ENCODE measurements at places on chromosomes 12 and 14.

- no peak overlapping the region for H3K27ac ChIP-seq
- no peak overlapping the region for H3K4me3 ChIP-seq
- H3K27me3 ChIP-seq: no peaks in the 10 kb centered on the region
- no peaks in the 10 kb centered on the region for H3K36me3 ChIP-seq
- H3K4me1 ChIP-seq: peaks cover 3% of the 10 kb centered on the region
- DNase-seq: peak; percentile 85
Measured at GRCh38 chr14:65299826-65300225, 112.7 kb upstream of the FUT8 start.

GRCh38 chr12:130752692-130753230 lies 36.7 kb upstream of the RIMBP2 start:
- H3K36me3 ChIP-seq: no peaks in the 10 kb centered on the region
- peaks cover 2% of the 10 kb centered on the region for H3K4me1 ChIP-seq
- DNase-seq: peak; percentile 83
- H3K27me3 ChIP-seq: no peaks in the 10 kb centered on the region

GRCh38 chr14:97878206-97878605 lies 1081.0 kb downstream of the VRK1 start:
- H3K36me3 ChIP-seq: no peaks in the 10 kb centered on the region
- H3K27me3 ChIP-seq: no peaks in the 10 kb centered on the region
- no peaks in the 10 kb centered on the region for H3K4me1 ChIP-seq
- H3K4me3 ChIP-seq: no peak overlapping the region
- no peak overlapping the region for H3K27ac ChIP-seq
- no peak for DNase-seq

GRCh38 chr14:30204431-30204980 lies 276.9 kb upstream of the PRKD1 start:
- no peak for DNase-seq
- no peak overlapping the region for H3K27ac ChIP-seq
- peaks cover 2% of the 10 kb centered on the region for H3K27me3 ChIP-seq

DNA sequence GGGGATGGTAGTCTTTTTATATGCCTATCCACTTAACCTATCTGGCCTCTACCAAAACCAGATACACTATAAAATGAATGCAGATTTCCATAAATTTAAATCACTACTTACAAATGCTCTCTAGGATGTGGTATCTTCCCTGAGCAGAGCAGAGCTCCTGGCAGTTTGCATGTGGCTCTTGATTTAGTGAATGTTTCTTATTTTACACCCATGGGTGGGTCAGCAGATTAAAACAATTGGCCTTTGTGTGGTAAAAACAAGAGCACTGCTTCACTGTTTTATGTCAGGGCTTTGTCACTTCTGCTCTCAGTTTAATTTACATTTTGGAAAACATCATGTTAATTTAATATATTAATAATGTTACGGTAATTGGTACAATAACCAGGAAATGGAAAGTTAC lies 5.5 kb downstream of the TAS2R19 start:
- DNase-seq: no peak
- H3K4me1 ChIP-seq: no peaks in the 10 kb centered on the region
- H3K27ac ChIP-seq: no peak overlapping the region
- peaks cover 1% of the 10 kb centered on the region for H3K36me3 ChIP-seq
- peaks cover 1% of the 10 kb centered on the region for H3K27me3 ChIP-seq

DNA sequence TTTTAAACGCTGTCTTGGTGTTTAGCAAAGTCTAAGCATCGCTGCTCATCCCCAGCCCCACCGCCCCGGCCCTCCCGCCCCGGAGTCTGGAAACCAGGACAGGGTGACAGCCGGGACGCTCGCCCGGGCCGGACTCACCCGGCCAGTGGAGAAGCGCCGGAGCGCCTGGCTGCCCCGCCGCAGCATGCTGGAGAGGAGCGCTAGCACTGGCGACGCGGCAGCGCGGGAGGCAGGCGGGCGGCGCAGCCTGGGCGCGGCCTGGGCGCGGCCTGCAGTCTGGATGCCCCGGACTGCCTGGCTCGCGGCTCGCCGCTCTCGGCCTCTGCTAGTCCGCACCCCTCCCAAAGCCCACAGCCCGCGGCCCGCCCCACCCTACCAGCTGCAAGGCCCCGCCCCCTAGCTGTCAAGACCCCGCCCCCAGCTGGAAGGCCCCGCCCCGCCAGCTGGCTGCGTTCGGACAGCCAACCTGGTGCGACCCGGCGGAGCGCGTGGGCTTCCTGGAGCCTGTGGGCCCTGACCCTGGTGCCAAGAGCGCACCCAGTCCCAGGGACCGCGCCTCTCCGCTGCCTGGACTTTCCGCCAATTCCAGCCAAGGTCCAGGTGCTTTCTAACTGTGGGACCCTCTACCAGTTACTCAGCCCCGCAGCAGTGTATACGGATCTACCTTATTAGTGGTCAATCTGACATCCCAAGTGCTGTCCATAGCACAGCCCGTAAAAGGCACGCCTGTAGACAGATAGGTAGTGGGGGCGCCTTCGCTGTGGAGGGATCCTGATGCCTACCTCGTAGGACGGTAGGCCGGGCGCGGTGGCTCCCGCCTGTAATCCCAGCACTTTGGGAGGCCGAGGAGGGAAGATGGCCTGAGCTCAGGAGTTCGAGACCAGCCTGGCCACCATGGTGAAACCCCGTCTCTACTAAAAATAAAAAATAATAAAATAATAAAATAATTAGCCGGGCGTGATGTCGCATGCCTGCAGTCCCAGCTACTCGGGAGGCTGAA lies at the start of gene ALDH1L2:
Gene ALDH1L2 (minus strand): TSS at position 208 of the 1,000 bp plus-strand sequence. CDS start 22 bp downstream, at position 186.
- peak; percentile 94 for DNase-seq
- no peak within 1 kb of the TSS for H3K27ac ChIP-seq
- no peaks in the 10 kb centered on the region for H3K36me3 ChIP-seq
- H3K4me3 ChIP-seq: peak within 1 kb of the TSS; percentile 4

DNA sequence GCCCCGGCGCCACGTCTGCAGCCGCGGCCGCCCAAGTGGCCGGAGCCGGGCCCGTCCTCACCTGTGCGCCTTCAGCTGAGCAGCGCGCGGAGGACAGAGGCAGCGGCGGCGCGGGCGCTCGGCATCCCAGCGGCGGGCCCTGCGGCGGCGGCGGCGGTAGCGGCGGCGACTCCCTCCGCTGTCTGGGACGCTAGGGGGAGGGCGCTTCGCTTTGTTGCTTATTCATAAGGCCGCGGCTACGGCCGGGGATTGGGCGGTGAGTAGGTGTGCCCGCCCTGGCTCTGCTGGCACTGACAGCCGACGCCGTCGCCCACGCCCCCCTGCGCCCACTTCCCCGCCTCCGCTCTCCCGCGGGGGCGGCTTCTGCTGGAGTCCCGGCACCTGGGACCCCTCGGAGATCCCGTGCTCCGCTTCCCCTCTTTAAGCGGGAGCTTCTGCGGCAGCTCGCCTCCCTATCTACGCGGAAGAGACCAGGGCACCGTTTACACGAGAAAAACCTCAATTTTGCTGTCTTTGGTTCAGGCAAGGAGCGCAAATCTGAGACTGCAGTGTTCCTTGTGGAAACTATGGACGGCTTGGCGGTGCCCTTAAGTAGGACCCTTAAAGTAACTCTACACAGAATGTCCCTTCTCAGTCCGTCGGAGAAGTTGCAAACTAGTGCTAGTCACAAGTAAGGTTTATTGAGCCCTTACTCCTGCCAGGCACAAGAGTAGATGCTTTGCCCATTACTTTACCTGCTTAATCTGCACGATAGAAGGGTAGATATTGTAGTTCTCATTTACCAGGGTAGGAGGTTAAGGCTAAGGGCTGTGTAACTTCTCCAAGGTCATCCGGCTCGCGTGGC lies at the start of gene ARMH4:
Gene ARMH4 (minus strand): TSS at position 200 of the 844 bp plus-strand sequence. CDS start 12,855 bp downstream, outside the sequence.
- DNase-seq: peak; percentile 93
- peaks cover 4% of the 10 kb centered on the region for H3K27me3 ChIP-seq
- no peaks in the 10 kb centered on the region for H3K36me3 ChIP-seq
- H3K27ac ChIP-seq: peak within 1 kb of the TSS; percentile 19
- peak within 1 kb of the TSS; percentile 37 for H3K4me3 ChIP-seq

DNA sequence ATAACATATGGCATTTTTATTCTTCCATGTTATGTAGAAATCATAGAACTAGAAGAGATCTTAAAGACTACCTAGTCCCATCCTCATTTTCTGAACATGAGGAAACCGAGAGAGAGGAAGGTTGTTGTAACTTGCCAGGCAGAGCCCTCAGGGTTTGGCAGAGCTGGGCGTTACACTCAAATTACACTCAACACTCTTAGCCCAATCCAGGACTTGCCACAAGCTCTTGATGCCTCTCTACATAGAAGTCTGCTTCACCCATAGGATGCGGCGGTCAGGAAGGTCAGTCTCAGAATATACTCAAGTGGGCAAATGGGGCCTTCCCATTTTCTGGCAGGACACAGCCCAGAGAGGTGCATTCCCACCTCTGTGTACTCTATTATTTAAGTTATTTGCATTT lies 208.1 kb downstream of the ZFP36L1 start:
- H3K27me3 ChIP-seq: no peaks in the 10 kb centered on the region
- H3K36me3 ChIP-seq: no peaks in the 10 kb centered on the region
- no peak for DNase-seq
- H3K27ac ChIP-seq: no peak overlapping the region
- no peak overlapping the region for H3K4me3 ChIP-seq
- H3K4me1 ChIP-seq: peaks cover 11% of the 10 kb centered on the region

DNA sequence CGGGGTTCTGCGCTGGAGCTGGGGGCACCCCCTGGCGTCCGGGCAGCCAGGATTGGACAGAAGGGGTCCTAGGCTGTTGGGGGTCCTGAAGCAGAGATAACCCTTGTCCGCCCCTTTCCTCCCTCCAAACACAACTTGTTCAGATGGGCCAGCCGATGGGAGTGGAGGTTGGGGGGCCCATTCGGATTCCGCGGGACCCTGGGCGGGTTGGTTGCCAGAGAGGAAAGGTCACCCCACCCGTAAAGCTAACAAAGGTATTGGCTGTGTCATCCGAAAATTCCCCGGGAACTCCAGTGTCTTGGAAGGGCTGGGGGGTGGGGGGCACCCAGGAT lies 1.3 kb downstream of the FAM222A start:
- peaks cover 18% of the 10 kb centered on the region for H3K4me1 ChIP-seq
- no peak overlapping the region for H3K27ac ChIP-seq
- peak overlapping the region; percentile 16 for H3K4me3 ChIP-seq
- no peak for DNase-seq

DNA sequence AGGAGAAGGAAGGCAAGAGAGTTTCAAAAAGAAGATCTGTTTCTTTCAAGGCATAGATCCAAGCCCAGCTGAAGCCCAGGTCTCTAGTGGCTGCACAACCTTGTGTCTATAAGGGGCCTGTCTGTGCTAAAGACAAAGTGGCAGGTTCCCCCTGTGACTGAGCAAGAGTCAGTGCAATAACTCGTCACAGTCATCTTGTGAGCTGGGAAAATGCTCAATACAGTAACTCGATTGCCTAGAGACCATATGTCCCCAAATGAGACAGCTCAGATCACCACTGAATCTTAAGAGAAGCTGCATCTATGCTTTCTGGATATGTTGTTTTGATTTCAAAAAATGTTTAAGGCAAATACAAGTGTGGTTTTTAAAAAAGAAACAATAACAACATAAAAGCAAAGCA lies 24.2 kb downstream of the ST8SIA1 start:
- peaks cover 2% of the 10 kb centered on the region for H3K4me1 ChIP-seq
- no peaks in the 10 kb centered on the region for H3K36me3 ChIP-seq
- no peak overlapping the region for H3K4me3 ChIP-seq
- H3K27me3 ChIP-seq: no peaks in the 10 kb centered on the region
- no peak overlapping the region for H3K27ac ChIP-seq

DNA sequence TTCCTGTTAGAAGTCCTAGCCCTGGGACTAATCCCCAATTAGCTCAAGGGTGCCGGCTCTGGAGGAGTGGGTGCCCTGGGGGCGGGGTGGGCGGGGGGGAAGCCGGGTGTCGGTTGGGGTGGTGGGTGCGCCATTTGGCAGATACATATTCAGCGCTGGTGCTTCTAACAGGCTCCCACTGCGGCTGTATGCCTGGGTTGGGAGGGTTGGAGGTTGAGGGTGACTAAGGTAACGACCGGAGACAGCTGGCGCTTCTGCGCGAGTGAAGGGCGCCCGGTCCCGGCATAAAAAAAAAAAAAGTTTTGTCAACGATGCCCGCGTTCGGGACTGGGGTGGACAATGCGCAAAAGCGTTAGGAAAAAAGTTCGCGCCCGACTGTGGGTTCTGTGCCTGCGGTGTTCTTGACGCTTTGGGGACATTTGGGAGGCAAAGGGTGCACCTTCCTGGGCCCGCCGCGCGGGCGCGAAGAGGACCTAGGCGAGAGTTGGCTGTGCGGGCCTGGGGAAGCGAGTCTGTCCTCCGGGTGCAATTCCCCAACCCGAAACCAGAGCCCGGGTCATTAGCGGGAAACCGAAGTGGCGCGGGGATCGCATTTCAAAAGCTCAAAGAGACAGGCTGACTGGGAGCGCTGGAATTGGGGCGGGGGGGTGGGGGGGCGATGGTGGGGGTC lies 19.2 kb downstream of the TBX3 start:
- H3K36me3 ChIP-seq: no peaks in the 10 kb centered on the region
- no peak overlapping the region for H3K27ac ChIP-seq
- peak; percentile 45 for DNase-seq
- H3K4me3 ChIP-seq: no peak overlapping the region

GRCh38 chr14:30223385-30223785 lies 295.7 kb upstream of the PRKD1 start:
- no peaks in the 10 kb centered on the region for H3K36me3 ChIP-seq
- H3K27me3 ChIP-seq: no peaks in the 10 kb centered on the region
- H3K27ac ChIP-seq: no peak overlapping the region
- no peaks in the 10 kb centered on the region for H3K4me1 ChIP-seq
- no peak overlapping the region for H3K4me3 ChIP-seq
- DNase-seq: peak; percentile 54

DNA sequence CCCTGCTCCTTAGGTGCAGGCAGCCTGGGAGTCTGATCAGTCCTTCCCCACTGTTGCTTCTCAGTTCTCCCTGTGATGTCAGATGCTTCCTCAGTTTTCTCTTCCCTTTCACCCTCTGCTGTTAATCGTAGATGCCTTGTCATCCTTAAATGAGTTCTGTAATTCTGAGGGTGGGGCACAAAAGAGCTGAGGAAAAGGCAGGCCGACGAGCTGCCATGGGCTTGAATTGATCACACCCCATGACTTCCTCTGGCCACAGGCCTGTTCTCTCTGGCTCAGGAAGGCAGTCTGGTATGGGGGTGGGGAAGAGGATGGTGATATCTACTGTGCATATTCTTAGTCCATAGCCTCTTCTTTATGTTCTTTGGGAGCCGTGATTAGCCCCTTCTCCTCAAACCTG lies 5.2 kb upstream of the AP1G2 start:
- no peak overlapping the region for H3K27ac ChIP-seq
- no peak overlapping the region for H3K4me3 ChIP-seq
- H3K36me3 ChIP-seq: no peaks in the 10 kb centered on the region
- DNase-seq: no peak
- H3K27me3 ChIP-seq: peaks cover 11% of the 10 kb centered on the region
- peaks cover 3% of the 10 kb centered on the region for H3K4me1 ChIP-seq

GRCh38 chr12:68977909-68978610 lies 45.1 kb upstream of the CPM start:
- no peak overlapping the region for H3K4me3 ChIP-seq
- DNase-seq: no peak
- no peaks in the 10 kb centered on the region for H3K36me3 ChIP-seq
- H3K27me3 ChIP-seq: no peaks in the 10 kb centered on the region
- H3K4me1 ChIP-seq: no peaks in the 10 kb centered on the region
